CD4-positive, alpha-beta T cell treated with Interferon alpha-2 for 1 hour (primary cell): ENCODE measurements at places on chromosomes 11 and 22.
A peak's percentile ranks its signal among the peaks of the same experiment; 100 is the strongest.

DNA sequence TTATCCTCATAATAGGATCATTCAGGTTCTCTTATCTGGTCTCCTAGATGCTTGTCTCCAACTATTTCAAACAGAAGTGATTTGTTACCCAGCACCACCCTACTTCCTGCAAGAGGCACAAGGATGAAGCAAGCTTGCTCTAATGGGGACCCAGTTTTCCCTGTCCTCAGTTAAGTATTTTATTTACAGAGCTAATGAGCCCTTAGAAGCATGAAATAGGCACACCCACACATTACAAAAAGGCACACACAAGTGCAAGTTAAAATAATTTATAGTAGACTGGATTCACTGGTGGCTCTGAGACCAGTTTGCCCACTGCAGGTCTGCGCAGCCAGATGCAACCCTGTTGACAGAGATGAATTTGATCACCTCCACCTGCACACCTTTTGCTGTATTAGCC is 167.5 kb downstream of the KIRREL3 start:
- DNase-seq, result no peak

DNA sequence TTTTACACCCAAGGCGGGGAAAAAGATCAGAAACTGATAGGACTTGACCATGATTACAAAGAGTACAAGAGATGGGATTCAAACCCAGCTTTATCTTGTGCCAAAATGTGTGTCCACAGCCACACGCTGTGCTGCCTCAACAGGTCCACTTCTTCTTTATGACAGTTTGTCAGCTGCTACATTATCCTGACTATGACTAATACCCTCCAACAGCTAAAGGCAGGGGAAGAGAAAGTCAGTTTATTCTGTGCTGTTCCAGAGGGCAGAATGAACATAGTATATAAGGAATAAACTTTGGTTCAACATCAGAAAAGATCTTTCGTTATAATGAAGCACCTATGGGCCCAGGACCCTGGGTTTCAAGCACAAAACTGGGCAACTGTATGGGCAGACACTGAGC is 668.2 kb upstream of the TENM4 start:
- DNase-seq, result no peak

- no peak for DNase-seq
Observed at GRCh38 chr22:28222052-28222451, 303.0 kb upstream of the PITPNB start.

- DNase-seq, result peak; percentile 58
Observed at GRCh38 chr11:58640386-58641023, 18.0 kb downstream of the CNTF start.

- peak; percentile 69 for DNase-seq
Observed at GRCh38 chr22:36028646-36029405, at the start of gene RBFOX2. Gene RBFOX2 (minus strand): TSS chr22:36028824. CDS start chr22:36028425, 399 bp downstream.

DNA sequence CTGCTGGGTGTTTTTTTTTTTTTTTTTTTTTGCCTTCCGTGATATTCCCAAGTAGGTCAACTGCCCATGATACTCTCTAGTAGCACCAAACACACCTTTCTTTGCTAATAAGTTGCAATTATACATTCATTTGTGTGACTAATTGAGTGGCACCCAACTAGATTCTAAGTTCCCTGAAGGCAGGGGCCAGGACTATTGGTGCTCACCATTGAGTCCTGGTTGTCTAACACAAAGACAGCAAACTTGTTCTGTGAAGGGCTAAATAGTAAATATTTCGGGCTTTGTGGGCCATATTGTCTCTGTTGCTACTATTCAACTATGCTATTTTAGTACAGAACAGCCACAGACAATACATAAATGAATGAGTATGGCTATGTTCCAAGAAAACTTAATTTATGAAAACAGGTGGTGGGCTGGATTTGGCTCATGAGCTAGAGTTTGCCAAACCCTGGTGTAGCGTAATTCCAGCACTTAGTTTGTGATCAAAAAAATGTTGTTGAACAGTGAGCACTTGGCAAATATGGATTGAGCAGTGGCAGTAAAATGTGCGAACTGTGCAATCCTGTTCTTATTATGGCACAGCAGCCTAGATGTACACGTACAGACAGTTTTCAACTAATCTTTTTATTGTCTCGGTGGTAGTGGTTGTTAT is 11.3 kb downstream of the ENDOD1 start:
- no peak for DNase-seq

GRCh38 chr11:83909579-83910534 is 623.7 kb upstream of the CCDC90B start:
- DNase-seq, result no peak

GRCh38 chr22:29799217-29799680 is 32.1 kb downstream of the UQCR10 start:
- no peak for DNase-seq

GRCh38 chr11:132674151-132674550 is 858.1 kb downstream of the OPCML start:
- no peak for DNase-seq

GRCh38 chr22:39498368-39498767 is 3.7 kb upstream of the MIEF1 start:
- no peak for DNase-seq
